ENCODE measurements at places on chromosomes 13 and 19. TPM values are rescaled to one million over a fixed set of nuclear protein-coding genes. Genes with fewer than 3 reads are reported as not detected.

DNA sequence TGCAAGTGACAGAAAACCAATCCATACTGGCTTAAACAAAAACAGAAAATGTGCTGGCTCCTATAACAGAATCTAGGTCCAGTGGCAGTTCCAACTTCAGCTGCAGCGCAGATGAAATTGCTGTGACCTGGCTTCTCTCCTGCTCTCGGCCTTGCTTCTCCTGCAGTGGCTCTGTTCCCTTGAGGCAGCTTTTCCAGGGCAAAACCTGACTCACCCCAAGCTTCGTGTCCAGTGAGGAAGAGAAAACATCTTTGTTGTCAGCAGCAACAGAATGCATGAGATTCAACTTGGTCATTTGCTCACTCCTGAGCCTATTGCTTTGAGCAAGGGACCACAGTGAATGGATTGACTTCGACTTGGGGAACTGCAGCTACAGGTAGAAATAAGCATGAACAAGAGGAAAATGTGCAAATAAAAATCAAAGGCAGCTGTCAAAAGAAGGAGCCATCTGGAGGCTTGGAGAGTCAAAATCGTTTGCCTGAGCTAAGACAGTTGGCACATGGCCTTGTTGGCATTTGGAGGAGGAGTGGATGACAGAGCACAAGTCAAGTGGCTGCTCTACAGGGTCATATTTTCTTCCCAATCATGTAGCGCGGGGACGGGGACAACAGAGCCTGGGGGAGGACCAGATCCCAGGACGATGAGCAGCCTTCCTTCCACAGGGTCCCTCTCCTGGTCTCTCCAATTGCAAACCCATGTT is 523.4 kb downstream of the FGF9 start:
- DNase-seq, result no peak

- no peak for DNase-seq
These were observed 275.3 kb downstream of the TEX29 start for GRCh38 chr13:111595791-111596190.

GRCh38 chr19:4370418-4371041 is 27.2 kb downstream of the MPND start:
- DNase-seq, result no peak

GRCh38 chr19:47598407-47599349 is 10.3 kb upstream of the BICRA start:
- peak; percentile 96 for DNase-seq

- no peak for DNase-seq
These were observed 12.8 kb downstream of the ZNF229 start for GRCh38 chr19:44435441-44435840.

DNA sequence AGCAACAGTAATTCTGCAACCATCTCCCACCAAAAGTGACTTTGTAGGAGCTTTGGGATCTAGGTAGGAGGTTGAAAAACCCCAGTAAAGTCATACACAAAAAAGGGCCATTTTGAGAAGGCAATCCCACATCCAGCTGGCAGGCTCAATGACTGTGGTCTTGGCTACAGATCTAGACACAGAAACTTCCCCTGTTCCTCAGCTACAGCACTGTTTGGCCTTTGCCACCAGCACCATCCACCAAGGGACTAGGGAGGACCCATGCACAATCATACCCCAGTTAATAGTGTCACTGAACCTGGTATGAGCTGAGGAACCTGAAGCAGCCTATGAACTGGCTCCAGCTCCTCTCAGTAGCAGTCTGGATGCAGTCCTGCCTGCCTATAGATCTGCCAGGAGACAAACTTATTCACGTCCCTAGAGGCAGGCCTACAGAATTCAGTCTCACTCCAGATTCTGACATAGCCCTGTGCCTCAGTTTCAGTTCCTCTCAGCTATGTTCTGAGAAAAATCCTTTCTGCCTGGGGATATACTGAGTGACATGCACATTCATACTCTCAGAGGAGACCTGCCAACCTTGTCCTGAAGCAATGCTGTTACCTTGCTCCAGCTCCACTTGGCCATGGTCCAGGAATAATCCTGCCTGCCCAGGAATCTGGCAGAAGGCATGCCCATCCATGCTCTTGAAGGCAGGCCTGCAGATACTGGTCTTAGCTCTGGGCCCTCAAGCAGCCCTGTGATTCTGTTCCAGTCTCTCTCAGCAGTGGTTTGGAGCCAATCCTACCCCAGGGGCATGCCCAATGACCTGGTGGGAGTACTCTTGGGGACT is 2048.3 kb upstream of the PCDH20 start:
- DNase-seq, result no peak

GRCh38 chr19:31271306-31271911 is 77.8 kb downstream of the TSHZ3 start:
- no peak for DNase-seq

- DNase-seq, result peak; percentile 63
These were observed 7.9 kb upstream of the PVR start for GRCh38 chr19:44635581-44636438.

- DNase-seq, result no peak
These were observed 216.5 kb upstream of the SOX1 start for GRCh38 chr13:111850458-111850857.

GRCh38 chr19:24048261-24048660 is 38.7 kb upstream of the ZNF254 start:
- DNase-seq, result no peak

GRCh38 chr19:45952341-45952685 is 21.4 kb downstream of the NOVA2 start:
- no peak for DNase-seq

DNA sequence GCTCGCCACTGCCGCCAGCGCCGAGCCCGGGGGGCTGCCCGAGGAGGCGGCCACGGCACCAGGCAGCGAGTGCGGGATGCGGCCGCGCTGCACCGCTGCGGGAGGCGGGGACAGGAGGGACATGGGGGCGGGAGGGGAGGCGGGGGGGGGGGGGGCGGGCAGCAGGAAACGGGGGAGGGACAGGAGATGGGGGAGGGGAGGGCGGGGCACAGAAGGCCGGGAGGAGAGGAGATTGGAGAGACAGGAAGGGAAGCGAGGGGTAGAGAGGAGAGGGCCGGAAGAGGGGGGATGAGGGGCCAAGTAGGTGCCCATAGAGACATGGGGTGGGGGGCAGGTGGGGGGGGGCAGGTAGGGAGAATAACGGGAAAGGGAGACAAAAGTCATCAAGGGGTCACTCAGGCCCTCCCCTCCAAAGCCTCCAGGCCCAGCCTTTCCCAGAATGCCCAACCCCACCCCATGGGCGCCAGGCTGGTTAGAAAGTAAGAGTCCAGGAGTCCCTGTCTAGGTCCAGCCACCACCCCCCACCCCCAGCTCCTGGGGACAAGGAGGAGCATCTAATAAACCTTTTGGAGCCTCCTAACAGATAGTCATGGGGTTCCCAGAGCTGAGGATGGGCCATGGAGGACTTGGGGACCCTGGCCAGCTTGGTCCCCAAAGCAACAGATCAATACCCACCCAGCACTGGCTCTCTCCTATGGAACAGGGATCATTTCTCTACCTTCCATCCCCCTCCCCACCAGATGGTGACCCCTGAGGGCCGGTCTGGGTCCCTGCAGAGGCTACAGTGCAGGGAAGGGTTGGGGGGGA is 9.5 kb downstream of the NR2F6 start:
- peak; percentile 29 for DNase-seq

DNA sequence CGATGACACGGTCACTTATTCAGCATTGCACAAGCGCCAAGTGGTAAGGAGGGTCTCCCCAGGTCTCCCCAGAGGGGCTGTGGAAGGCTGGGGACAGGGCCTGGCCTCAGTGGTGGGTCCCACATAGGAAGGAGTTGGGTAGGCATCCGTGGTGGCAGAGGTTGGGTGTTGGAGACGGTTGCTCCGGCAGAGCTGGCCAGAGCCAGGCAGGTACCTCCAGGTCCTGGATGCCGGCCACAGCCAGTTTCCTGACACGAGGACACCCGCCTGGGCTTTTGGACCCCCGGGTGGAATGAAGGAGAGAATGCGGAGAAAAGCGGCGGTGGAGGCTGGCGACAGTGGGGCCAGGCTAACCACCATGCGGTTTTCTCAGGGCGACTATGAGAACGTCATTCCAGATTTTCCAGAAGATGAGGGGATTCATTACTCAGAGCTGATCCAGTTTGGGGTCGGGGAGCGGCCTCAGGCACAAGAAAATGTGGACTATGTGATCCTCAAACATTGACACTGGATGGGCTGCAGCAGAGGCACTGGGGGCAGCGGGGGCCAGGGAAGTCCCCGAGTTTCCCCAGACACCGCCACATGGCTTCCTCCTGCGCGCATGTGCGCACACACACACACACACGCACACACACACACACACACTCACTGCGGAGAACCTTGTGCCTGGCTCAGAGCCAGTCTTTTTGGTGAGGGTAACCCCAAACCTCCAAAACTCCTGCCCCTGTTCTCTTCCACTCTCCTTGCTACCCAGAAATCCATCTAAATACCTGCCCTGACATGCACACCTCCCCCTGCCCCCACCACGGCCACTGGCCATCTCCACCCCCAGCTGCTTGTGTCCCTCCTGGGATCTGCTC is 1.3 kb upstream of the FFAR1 start:
- no peak for DNase-seq

DAND5 gene
- not detected for total RNA-seq

ZNF799 gene
- total RNA-seq, result 3.6 TPM

RXFP2 gene
- total RNA-seq, result not detected

SNRPA gene
- 28.3 TPM for total RNA-seq

CYP4F8 gene
- total RNA-seq, result not detected

MBD3L3 gene
- total RNA-seq, result not detected

Data from IMR-90 (cell line).